Type B pancreatic cell (in vitro differentiated cells): ENCODE measurements at places on chromosomes 12 and 14.

GRCh38 chr12:39329018-39329417, 113.9 kb downstream of the KIF21A start:
- no peak overlapping the region for H3K4me3 ChIP-seq
- peaks cover 6% of the 10 kb centered on the region for H3K4me1 ChIP-seq
- H3K36me3 ChIP-seq = peaks cover 16% of the 10 kb centered on the region
- DNase-seq = no peak
- H3K27ac ChIP-seq = no peak overlapping the region

DNA sequence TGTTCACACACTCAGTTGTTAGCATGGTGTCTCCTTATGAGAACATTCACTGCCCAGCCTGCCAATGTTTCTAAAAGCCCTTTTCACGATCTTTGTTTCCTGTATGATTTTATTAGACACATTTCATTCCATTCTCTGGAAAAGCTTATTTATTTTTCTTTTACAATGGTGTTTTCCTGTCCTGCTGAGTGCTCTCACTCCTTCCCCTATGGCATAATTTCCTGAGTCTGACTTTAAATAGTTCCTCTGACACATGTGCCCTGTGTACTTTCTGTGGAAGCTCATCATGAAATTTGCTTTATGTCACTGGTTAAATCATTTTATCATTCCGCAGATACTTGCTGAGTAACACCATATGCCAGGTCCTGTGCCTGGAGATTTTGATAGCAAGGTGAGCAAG, 612.0 kb downstream of the FLRT2 start:
- no peaks in the 10 kb centered on the region for H3K4me1 ChIP-seq
- no peaks in the 10 kb centered on the region for H3K27me3 ChIP-seq
- H3K27ac ChIP-seq = no peak overlapping the region

- H3K4me1 ChIP-seq = no peaks in the 10 kb centered on the region
- H3K27me3 ChIP-seq = no peaks in the 10 kb centered on the region
- H3K4me3 ChIP-seq = no peak overlapping the region
- peaks cover 13% of the 10 kb centered on the region for H3K36me3 ChIP-seq
These were observed 28.3 kb downstream of the PSMA6 start for GRCh38 chr14:35320472-35320871.

DNA sequence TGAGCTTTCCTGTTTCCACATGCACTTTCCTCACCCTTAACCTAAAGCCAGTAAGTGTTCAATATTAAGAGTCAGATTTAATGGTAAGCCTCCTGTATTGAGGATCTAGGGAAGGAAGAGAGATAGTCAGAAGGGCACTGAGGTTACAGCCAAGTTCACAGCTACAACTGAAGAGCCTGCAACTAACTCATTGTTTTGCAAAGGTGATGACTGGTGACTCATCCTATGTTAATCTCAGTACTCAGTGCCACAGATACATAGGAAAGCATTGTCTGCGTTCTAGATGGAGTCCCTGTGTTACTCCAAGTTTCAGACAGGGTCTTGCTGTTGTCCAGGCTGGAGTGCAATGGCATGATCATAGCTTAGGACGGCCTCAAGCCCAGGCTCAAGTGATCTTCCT, 157.0 kb upstream of the RBM19 start:
- DNase-seq = no peak
- no peak overlapping the region for H3K27ac ChIP-seq
- H3K27me3 ChIP-seq = peaks cover 49% of the 10 kb centered on the region
- no peak overlapping the region for H3K4me3 ChIP-seq
- H3K4me1 ChIP-seq = no peaks in the 10 kb centered on the region

- no peak overlapping the region for H3K27ac ChIP-seq
- no peak overlapping the region for H3K4me3 ChIP-seq
- H3K36me3 ChIP-seq = peaks cover 4% of the 10 kb centered on the region
- no peak for DNase-seq
These were observed 728.5 kb downstream of the DIO2 start for GRCh38 chr14:79482825-79483224.

DNA sequence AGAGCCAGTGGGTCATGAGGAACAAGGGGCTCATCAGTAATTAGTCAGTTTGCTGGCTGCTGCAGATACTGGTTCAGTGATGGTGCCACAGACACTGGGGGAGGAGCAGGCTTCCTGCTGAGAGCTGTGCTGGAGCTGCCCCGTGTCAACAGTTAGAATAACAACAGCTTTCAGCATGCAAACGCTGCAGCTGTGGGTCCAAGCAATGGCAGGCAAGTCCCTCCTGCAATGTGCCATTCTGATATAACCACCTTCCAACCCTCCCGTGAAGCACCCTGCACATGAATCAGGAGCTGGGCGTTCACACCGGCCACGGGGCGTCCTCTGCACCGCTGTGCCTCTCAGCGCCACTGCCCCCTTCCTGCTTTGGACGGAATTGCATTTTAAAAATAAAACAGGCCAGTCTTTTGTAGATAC, 258.4 kb upstream of the SFSWAP start:
- no peak overlapping the region for H3K27ac ChIP-seq
- H3K27me3 ChIP-seq = peaks cover 25% of the 10 kb centered on the region
- peak; percentile 64 for DNase-seq
- H3K4me1 ChIP-seq = no peaks in the 10 kb centered on the region
- no peak overlapping the region for H3K4me3 ChIP-seq

DNA sequence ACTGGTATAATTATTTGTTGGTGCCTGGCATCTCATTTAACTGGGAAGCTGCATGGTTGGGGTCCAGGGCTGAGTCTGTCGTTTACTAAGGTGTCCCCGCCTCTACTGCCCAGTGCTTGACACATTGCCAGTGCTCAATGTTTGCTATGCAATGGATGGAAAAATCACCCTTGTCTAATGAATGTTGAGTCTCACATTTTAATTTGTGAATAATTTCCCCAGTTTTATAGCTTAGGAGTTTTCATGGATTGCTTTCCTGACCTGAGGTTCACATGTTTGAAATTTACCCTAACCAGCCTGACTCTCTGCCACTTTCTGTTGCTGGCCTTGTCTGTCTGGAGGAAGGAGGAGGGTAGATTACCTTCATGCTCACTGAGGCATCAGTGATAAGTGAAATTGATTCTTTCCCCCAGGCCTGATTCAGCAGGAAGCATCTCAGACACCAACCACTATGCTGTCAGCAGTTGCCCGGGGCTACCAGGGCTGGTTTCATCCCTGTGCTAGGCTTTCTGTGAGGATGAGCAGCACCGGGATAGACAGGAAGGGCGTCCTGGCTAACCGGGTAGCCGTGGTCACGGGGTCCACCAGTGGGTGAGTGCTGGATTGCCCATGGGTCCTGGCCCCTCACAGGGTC, 2.4 kb downstream of the DHRS2 start:
- H3K27me3 ChIP-seq = no peaks in the 10 kb centered on the region
- peaks cover under 1% of the 10 kb centered on the region for H3K4me1 ChIP-seq
- no peaks in the 10 kb centered on the region for H3K36me3 ChIP-seq
- no peak for DNase-seq

GRCh38 chr14:92254786-92255185, 68.2 kb upstream of the SLC24A4 start:
- no peak for DNase-seq
- H3K27ac ChIP-seq = no peak overlapping the region
- no peaks in the 10 kb centered on the region for H3K36me3 ChIP-seq
- H3K27me3 ChIP-seq = peaks cover 61% of the 10 kb centered on the region
- H3K4me1 ChIP-seq = peaks cover 4% of the 10 kb centered on the region
- no peak overlapping the region for H3K4me3 ChIP-seq

DNA sequence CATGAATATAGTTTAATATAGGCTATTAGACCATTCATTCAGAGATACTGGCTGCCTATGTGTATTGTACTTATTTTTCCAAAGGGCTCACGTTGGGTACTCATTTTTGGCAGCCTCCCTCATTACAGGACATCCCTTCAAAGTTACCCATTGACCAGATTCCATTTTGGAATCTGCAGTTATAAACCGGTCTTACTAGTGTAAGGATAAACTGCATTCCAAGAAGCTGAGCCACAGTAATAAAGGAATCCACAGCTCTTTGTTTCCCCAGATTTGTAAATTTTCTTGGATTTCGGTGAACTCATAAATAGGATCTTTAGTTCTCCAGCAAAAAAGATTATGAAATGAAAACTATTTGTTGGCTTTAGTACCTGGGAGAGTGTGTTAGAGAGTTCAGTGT, 18.9 kb upstream of the CFL2 start:
- H3K4me3 ChIP-seq = no peak overlapping the region
- no peak for DNase-seq
- H3K36me3 ChIP-seq = no peaks in the 10 kb centered on the region
- peaks cover 4% of the 10 kb centered on the region for H3K4me1 ChIP-seq

- H3K4me3 ChIP-seq = no peak overlapping the region
- H3K36me3 ChIP-seq = no peaks in the 10 kb centered on the region
- peaks cover 18% of the 10 kb centered on the region for H3K27me3 ChIP-seq
- H3K27ac ChIP-seq = no peak overlapping the region
- DNase-seq = no peak
These were observed 6.6 kb upstream of the SERPINA12 start for GRCh38 chr14:94515856-94516255.

- no peaks in the 10 kb centered on the region for H3K4me1 ChIP-seq
- no peak overlapping the region for H3K4me3 ChIP-seq
- no peak for DNase-seq
- H3K27me3 ChIP-seq = no peaks in the 10 kb centered on the region
- H3K27ac ChIP-seq = no peak overlapping the region
- no peaks in the 10 kb centered on the region for H3K36me3 ChIP-seq
These were observed 255.3 kb downstream of the AEBP2 start for GRCh38 chr12:19694627-19695026.

GRCh38 chr14:104971447-104972240, 6.5 kb downstream of the AHNAK2 start:
- peaks cover 9% of the 10 kb centered on the region for H3K4me1 ChIP-seq
- H3K4me3 ChIP-seq = no peak overlapping the region
- no peak overlapping the region for H3K27ac ChIP-seq
- no peaks in the 10 kb centered on the region for H3K36me3 ChIP-seq
- H3K27me3 ChIP-seq = peaks cover 10% of the 10 kb centered on the region

DNA sequence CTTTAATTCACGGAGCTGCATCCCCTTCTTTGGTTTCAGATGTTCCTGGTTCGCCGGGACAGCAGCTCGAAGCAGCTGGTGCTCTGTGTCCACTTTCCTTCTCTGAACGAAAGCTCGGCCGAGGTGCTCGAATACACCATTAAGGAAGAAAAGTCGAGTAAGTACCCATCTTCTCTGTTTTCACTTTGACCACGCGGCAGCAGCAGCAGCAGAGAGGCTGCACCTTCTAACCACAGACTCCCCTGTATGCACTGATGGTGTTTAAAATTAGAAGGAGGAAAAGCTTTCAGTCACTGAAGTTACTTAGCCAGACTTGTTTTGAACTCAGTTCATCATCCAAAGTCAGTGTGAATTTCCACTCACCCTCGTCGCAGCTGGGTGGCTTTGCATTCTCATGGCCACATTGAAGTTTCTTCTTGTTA, 63.8 kb downstream of the RIN3 start:
- no peaks in the 10 kb centered on the region for H3K27me3 ChIP-seq
- no peak for DNase-seq
- H3K36me3 ChIP-seq = peaks cover 11% of the 10 kb centered on the region
- H3K27ac ChIP-seq = no peak overlapping the region
- no peak overlapping the region for H3K4me3 ChIP-seq
- H3K4me1 ChIP-seq = peaks cover 5% of the 10 kb centered on the region
